NT2/D1 (cell line): ENCODE measurements at places on chromosomes 11 and 22.

DNA sequence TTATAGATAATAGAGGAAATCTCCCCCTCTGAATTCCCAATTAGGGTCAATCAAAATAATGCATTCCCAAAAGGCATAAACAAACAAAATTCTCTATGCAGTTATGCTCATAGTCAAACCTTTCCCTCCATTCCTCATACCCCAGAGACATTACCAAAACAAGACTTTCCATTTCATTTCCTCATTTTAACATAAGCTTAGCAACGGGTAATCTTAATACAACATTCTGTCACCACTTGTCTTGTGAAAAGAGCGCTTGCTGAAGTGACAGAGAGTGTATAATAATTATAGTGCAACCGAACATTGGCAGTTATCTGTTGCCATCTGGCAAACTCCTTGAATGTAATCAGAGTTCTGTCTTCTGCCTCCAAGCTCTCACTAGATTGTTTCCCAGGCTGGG lies 1.2 kb upstream of the SLN start:
- DNase-seq: no peak

- no peak for DNase-seq
Measured at GRCh38 chr11:47160753-47161133, 15.9 kb downstream of the ARFGAP2 start.

DNA sequence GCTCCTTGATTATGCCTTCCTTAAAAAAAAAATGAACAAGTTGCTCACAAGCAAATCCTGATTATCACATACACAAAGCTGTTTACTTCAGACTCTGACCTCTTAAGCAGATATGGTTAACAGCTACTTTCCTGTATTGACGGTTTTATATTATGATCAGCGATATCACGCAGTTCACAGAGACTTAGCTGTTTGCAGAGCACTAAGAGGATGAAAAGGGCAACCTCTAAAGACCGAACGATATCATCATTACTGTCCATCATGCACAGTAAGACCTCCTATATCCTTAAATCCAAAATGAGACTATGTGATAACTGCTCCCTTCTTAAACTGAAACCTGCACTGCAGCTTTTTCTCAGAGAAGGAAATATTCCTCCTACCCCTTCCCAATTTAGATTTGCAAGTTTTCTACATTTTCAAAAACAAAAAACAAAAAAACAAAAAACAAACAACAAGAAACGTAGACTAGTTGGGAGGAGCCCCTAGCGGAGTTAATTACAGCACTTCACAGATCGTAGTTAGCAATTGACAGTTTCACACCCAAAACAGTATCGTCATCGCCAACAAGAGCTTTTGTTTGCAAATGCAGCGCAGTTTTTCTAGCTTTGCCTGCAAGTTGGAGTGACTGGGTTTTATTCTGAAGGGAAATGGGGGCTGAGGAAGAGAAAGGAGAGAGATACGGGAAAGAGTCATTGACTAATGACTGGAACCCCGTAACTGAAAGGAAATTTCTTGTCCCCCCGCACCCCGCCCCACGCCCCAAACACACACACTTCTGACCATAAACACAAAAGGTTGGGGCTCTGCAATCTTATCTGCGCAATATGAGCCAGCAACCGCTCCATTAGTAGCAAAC lies 1.2 kb downstream of the DDX6 start:
- no peak for DNase-seq

DNA sequence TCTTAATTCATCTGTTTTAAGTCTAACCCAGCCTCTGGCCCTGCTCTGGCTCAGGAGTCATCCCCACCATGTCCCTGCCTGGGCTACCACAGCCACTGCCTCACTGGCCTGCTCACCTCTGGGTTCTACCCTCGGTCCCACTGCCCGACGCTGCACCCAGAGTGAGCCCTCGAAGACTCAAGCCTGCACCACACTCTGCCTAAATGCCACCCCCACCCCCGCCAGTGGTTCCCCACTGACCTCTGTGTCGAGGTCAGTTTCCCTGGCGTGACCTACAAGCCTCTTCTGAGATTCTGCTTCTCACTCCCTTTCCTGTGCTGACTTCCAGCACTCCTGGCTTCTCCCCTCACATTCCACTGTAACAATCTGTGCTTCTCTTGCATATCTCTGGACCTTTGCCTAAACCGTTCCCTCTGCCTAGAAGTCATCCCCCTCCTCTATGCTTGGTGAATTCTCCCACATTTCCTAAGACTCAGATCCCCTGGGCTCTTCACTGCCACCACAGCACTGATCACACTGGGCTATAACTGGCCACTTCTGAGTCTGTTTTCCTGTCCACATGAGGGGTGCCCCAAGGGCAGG lies 12.5 kb upstream of the PDE2A start:
- no peak for DNase-seq

DNA sequence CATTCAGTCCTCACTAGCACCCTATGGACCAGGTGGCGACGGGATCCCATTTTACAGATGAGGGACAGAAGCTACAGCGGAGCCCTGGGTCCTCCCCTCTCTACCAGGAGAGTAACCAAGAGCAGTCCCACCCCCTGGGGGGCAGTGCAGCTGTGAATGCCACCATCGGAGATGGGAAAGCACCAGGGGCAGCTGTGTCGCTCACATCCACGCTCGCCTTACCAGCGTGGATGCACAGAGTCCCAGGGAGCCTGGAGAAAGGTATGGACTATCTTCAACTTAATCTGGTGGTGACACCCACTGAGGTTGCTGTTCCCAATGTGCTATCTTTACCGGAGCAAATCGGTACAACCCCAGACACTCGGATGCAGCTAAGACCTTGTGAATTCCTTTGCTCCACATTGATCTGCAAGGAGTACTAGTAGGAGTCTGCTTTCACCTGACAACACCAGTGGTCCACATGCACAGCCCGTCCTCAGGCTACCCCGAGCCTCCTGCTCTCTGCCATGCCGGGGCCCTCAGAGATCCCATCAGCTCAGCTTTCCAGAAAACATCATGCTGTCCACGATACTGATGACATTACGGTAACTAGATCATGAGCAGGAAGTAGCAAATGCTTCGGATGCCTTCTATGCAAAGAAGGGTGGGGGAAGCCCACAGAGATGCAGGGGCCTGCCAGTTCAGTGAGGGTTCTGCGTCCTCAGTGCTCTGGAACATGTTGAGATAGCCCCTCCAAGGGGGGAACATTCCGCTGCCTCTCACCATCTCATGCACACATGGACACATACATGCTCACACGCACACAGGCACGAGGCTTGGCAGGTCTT lies 126.0 kb downstream of the CTTN start:
- DNase-seq: peak; percentile 36

DNA sequence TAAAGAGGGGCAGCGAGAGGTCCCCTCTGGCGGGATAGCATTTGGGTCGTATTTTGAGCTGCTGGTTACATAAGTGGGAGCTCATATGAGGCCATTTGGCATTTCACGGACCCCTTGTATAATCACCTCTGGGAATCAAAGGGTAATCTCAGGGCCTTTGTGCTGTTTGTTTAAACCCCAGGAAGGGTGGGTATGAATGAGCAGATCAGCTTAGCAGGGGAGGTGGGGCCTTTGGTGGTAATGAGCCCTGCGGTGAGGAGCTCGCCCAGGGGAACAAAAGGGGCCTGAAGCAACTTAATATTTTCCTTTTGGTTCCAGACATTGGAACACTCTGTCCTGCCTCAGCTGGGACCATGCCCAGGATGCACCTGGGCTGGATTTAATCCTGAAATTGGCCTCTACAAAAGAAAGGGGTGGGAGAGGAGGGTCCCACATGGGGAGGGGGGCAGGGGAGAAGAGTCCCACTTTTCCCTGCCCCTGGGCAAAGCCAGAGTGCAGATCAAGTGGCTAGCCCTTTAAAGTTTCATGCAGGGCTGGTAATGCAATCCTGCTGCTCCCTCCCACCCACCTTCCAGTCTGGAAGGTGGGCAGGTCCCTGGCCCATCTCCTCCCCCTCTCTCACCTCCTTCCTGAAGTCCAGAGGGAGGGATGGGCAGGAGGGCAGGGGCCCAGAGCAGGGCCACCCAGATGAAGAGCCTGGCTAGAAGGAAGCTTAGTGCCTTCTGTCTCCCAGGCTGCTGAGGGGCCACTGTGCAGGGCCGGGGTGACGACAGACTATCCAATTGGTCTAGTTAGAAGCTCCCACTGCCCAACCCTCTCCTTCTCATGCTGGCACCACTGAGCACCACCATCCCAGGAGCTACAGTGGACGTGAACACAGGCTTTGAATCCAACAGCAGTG lies 10.5 kb downstream of the TSKU start:
- no peak for DNase-seq

DNA sequence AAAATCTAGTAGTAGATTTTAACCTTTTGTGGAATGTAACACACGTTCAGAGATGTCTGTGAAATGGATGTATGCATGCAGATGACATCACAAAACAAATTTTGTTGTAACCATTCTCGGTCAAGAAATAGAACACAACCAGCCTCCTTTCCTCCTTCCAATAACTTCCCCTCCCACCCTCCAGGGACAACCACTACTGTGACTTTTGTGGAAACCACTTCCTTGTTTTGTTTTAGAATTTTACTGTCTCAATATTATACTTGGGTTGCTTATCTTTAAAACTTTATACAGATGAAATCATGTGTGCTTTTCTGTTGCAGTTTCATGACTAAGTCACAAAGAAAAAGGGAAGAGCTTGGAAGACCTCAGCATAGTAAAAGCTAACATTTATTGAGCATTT lies 189.4 kb upstream of the NCAM1 start:
- no peak for DNase-seq

DNA sequence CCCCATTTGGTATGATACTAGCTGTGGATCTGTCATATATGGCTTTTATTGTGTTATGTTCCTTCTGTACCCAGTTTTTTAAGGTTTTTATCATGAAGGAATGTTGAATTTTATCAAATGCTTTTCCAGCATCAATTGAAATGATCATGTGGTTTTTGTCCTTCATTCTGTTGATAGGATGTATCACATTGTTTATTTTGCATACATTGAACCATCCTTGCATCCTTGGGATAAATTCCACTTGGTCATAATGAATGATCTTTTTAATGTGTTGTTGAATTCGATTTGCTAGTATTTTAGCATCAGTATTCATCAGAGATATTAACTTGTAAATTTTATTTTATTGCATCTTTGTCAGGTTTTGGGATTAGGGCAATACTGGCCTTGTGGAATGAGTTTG lies 31.1 kb downstream of the TAF1D start:
- DNase-seq: no peak

DNA sequence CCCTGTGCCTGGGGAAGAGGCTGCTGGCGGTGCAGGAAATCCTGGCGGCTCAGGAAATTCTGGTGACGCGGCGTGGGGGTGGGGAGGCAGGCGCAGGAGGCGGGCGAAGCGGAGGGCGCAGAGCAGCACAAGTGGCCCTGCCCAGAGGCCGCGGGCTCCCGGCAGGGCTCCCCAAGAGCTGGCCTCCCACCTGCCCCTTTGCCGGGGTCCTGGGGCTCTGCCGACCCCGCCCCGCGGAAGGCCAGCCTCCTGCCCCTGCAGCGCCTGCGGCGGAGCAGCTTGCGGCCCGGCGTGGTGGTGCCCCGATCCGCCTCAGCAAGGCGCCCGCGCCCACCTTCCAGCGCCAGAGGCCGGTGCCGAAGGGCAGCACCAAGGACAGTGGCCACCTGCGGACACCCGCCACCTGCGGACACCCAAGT lies 100.2 kb upstream of the OR4C13 start:
- DNase-seq: peak; percentile 11

DNA sequence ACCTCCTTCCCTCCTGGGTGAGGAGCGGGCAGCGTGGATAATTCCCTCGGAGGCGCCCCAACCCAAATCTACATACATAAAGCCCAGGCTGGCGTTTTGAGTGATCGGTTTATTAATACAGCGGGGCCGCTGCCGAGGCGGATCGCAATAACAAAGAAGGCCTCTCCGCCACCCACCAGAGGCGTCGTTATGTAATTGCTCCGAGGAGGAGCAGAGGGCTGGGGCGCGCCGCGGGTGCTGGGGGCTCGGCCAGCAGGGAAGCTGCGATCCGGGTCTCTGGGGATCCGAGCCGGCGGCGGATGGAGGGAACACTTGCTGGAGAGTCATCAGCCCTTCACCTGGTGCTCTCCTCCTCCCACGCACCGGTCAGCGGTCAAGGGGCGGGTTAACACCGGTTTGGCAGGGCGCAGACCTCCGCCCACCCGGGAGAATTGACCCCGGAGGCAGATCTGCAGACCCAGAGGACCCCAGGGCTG lies 6.4 kb upstream of the TP53I11 start:
- no peak for DNase-seq
